ENCODE measurements at places on chromosomes 4 and X.

DNA sequence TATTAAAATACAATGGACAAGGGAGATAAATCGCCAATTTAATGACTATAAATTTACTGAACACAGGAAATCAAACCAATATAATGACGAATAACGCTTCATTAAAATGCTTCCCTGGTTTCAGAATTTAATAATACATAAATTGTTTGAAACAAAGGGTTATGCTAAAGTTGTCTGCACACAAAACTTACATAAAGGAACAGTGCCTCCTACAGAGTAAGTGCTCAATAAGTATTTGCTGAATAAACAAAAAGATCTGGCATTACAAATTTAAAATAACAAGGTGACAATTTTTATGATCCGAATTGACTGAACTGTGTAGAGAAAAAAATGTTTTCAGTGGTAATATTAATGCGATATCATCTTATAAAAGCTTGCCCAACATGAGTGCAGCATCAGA lies 69.6 kb downstream of the NOCT start:
- DNase-seq = no peak

- no peak for DNase-seq
Measured at GRCh38 chr4:41346306-41347061, 89.8 kb downstream of the UCHL1 start.

- no peak for DNase-seq
Measured at GRCh38 chr4:152972821-152973628, 36.9 kb downstream of the FHDC1 start.

GRCh38 chr4:4831825-4832224 lies 27.6 kb upstream of the MSX1 start:
- no peak for DNase-seq

DNA sequence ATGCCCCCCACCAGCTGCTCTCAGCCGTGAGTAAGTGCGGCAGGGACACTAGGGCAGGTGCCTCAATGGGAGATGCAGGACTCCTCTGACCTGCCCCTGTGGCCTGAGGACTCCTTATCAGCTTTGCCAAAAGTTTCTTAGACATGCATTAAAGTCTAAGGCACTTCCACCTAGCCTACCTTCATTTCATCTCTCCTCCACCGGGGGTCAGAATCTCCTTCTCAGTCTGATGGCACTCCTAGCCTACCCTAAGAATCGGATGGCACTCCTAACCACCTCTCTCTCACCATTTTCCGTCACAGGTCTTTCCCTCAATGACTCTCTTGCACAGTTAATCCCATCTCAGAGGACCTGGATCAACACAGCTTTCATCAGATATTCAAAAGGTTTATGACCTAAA lies 85.9 kb downstream of the OTC start:
- no peak for DNase-seq

- no peak for DNase-seq
Measured at GRCh38 chr4:182264139-182264752, 21.0 kb downstream of the TENM3 start.
